ENCODE measurements at places on chromosomes 2 and 18. TPM values are rescaled to one million over a fixed set of nuclear protein-coding genes. Genes with fewer than 3 reads are reported as not detected.

GRCh38 chr18:39225373-39225772 is 1659.8 kb upstream of the CELF4 start:
- no peak for DNase-seq

- DNase-seq, result no peak
These were observed 375.1 kb upstream of the ID2 start for GRCh38 chr2:8306530-8307351.

DNA sequence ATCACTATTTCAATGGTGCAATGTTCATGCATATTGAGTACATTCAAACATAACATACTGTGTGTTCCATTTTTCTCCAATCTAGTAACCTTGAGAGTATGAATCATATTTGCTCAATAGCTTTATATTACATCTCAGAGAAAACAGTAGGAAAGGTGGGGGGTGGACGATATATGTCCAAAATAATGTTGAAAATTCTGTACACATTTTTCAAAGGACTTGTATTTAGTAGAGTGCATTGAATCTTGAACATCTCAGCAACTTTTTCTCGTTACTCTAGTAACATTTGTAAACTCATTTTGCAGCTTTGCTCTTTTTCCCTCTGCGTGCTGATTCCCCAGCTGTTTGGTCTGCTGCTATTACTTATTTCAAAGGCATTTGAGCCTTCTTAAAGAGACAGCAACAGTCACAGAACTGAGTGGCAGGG is 1487.0 kb downstream of the LRP1B start:
- DNase-seq, result no peak

GPBAR1 gene
- total RNA-seq, result 0.55 TPM

All from mesothelial cell of epicardium (in vitro differentiated cells).